ENCODE measurements at places on chromosomes 5 and 9. TPM values are rescaled to one million over a fixed set of nuclear protein-coding genes. Genes with fewer than 3 reads are reported as not detected.

The S100Z gene
- total RNA-seq = not detected

The PRRX2 gene
- 11.3 TPM for total RNA-seq

The FAM153A gene
- total RNA-seq = not detected

The HAPLN1 gene
- not detected for total RNA-seq

All from A549 treated with GW870086 at 1 μM for 4 hours (cell line).